ENCODE measurements at places on chromosomes 3 and 15.

GRCh38 chr3:183688874-183689273, 8.7 kb upstream of the YEATS2 start:
- no peak for DNase-seq

GRCh38 chr3:183349421-183350157, 78.8 kb downstream of the MCF2L2 start:
- DNase-seq: no peak

DNA sequence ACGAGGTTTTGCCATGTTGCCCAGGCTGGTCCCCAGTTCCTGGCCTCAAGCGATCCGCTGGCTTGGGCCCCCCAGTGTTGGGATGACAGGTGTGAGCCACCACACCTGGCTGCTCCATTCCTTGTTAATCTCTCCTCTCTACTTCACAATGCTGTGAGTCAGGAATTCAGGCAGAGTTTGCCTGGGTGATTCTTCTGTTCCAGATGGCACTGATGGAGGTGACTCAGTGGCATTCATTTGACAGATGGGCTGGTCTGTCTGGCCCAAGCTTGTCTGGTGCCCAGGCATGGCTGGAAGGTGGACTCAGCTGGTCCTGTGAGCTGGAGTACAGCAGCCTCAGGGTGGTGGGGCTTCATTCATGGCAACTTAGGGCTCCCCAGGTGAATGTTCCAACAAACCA, 43.2 kb downstream of the SLC6A20 start:
- DNase-seq: no peak

DNA sequence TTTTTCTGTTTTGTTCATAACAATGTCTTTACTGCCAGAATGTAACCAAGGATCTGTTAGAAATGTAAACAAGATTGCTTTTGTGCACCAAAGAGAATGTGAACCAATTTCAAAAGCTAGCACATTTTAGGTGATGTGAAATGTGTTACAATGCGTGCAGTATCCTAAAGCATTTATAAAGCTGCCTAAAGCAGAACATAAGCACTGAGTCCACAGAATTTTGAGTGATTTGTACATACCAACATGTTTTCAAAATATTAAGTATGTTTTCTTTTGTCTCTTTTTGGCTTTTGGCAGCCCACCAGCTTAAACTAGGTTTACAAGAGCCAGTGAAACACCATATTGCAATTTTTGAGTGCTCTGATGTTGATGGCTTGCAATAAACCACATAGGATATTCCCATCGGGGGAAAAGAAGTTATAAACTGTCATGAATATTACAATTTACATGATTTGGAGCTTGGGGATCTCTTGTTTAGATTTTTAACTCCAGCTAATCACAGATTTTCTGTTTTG, 364.0 kb downstream of the ZIC1 start:
- no peak for DNase-seq

GRCh38 chr3:56193519-56193918, 274.7 kb downstream of the ERC2 start:
- no peak for DNase-seq

DNA sequence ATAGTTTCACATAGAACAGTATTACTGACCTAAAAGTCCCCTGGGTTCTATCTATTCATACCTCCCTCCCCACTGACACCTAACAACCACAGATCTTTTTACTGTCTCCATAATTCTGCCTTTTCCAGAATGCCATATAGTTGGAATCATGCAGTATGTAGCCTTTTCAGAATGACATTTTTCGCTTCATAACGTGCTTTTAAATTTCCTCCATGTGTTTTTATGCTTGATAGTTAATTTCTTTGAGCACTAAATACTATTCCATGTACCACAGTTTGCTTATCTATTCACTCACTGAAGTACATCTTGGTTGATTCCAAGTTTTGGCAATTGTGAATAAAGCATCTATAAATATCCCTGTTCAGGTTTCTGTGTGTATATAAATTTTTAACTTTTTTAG, 77.7 kb upstream of the GPR149 start:
- DNase-seq: no peak

DNA sequence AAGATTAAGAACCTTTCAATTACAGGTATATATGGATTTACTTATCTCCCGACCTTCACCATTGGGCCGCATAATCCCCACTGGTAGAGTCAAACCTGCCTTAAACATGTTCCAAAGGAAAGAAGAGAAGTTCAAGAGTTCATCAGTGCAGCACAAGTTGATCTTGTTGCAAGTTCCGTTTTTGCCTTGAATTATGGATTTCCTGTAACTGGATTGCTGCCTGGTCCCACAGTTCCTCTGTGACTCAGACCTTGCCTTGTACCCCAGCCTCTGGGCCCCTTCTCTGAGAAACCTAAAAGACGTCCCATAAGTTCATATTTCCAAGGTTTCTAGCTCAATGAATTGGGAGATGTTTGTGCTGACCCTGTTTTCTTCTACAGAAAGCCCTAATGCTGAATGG, 112.5 kb upstream of the THBS1 start:
- no peak for DNase-seq

- DNase-seq: no peak
These were observed 548.2 kb downstream of the FOXP1 start for GRCh38 chr3:71035314-71035713.

GRCh38 chr15:45126535-45127158, 3.0 kb downstream of the DUOXA1 start:
- DNase-seq: peak; percentile 37

DNA sequence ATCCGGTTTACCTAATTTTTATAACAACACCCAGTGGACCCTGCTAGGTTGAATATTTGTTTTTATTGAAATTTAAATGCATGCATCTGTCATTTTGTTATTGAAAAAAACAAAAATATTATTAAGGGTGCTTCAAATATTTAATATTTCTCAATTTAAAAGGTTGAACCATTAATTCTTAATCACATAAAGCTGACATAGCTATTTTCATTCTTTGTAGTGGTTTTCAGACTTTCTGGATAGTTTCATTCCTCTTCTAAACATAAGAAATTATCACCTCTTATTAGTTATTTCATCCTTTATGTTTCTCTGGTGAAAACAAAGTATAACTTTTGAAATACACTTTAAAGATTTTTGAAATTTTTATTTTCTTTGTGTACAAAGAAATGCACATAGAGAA, 369.9 kb upstream of the PLSCR5 start:
- DNase-seq: no peak

GRCh38 chr3:52211268-52211891, 13.4 kb downstream of the ALAS1 start:
- no peak for DNase-seq

GRCh38 chr3:4475804-4476203, 8.7 kb upstream of the SUMF1 start:
- DNase-seq: no peak

- DNase-seq: no peak
These were observed 91.0 kb downstream of the CPN2 start for GRCh38 chr3:194259982-194260766.

DNA sequence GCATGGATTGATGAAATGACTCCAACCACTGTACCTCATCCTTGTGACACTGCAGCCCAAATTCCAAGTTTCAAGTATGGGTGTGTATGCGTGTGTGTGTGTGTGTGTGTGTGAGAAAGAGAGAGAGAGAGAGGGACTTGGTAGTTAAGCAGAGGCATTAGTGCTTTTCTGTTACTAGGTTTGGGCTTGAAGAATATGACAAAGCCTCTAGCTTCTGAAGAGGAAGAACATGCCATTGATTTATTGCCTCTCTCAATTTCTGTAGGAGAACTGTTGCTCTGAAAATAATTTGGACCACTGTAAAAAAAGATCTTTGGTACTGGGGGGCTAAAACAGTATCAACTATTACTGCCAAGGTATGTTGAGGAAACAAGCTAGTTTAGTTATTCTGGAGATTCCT, 139.2 kb downstream of the AQP9 start:
- DNase-seq: no peak

Data from activated CD4-positive, alpha-beta T cell treated with anti-CD3 and anti-CD28 coated beads, Interleukin-2, amount 50 U/mL, for 1 hour (primary cell).